ENCODE measurements at places on chromosomes 1 and 21.

DNA sequence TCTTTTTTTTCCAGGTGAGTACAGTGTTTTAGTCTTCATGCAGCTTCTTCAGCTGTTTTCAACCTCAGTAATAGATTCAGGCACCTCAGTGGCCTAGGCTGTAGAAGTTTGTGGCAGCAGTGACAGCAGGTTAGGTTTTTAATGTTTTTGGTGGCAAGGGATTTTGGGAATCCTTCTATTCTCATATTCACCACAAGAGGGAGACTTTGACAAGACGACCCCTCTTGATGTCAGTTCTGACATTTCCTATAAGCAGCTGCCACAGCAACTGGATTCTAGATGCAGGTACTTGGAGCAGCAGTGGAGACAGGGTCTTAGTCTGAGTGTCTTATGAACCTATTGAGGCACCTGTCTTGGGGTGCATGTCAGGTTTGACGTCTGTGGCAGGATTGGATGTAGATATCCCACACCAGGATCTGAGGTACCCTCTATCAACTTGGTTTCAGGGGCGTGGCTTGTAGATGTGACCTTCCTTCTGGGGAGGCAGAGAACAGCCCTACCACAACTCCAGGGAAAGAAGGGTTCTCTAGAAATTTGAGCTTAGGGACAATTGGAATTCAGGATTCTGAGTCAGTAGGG is 1104.2 kb upstream of the TMPRSS15 start:
- no peak for DNase-seq

DNA sequence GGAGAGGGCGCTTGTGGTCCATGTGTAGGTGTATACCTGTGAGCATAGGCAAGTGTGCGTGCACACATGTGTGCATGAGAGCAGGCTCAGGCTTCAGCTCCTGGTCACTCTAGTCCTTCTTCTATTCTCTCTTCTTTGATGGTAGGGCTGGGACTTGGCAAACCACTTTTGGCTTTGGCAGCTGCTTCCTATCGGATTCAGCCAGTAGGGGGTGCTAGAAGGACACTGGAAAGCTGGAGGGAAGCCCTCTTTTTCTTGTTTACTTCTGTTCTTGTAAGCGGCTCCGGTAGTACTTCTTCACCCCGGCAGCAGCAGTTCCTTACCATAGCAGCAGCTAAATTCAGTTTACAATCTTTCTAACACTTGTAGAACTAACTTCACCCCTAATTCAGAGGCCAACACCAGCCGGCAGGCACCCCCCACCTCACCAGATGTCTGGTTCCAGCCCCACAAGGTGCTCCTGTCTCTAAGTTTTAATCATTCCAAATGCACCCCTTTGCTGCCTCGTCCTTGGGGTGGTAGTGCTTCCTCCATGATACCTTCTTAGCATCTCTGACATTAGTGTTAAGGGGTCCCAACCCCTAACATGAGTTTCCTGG is 25.1 kb downstream of the NENF start:
- DNase-seq: no peak

GRCh38 chr1:63617450-63617849 is 24.2 kb downstream of the PGM1 start:
- DNase-seq: no peak

GRCh38 chr1:237717106-237717505 is 173.6 kb downstream of the ZP4 start:
- no peak for DNase-seq

DNA sequence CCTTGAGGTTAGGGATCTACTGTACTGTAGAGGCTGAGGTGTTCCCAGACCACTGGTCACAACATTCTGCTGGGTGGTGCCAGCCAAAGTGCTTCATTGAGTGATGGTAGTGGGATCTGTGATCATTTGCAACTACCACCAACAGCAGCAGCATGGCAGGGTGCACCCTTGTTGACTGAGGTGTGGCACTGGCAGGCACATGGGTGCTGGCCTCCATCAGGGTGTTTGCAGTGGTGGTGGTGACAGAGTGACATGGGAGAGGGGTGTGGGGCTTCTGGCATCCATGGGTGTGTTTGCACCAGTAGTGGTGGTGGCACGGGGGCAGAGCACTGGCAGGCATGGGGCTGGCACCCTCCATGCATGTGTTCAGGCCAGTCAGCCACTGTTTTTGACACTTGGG is 183.7 kb upstream of the LYPLAL1 start:
- DNase-seq: no peak

DNA sequence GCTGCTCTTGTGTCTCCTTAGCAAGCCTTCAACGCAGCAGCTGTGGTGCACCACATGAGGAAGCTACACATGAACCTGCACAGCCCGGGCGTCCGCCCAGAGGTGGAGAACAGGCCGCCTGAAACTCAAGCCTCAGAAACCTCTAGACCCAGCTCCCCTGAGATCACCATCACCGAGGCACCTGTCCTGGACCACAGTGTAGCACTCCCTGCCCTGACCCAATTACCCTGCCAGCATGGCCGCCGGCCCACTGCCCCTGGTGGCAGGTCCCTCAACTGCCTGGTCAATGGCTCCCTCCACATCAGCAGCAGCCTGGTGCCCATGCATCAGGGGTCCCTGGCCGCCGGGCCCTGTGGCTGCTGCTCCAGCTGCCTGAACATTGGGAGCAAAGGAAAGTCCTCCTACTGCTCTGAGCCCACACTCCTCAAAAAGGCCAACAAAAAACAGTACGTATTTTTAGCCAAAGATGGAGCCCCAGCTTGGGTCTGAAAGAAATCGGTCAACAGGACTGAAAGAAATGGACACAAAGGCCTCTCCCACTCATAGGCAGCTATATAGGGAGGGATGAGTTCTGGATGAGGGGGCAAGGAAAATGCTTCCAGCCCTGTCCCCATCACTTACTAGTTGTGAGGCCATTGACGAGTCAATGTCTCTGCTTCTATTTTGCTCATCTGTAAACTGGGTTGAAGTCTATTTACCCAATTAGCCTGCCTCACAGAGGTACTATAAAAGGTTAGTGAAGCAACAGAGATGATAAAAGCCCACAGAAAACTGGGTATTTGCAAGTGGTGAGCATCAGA is 28.5 kb downstream of the CAMK1G start:
- no peak for DNase-seq

DNA sequence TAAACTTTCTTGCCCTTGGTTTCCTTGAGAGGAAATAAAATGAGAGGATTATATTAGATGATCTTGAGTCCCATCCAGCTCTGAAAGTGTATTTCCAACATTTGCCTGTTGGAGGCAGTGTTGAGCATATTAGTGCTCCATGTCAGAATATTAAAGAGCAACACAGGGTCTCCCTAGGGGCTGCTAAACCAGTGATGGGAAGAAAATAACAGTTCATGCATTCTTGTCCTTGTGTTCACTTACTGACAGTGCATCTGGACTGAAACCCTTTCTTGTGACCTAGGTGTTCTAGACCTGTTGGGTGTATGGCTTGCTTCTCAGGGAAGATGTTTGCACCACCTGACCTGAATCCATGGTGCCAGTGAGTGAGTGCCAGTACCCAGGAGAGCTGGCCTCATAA is 124.7 kb upstream of the KIAA0040 start:
- DNase-seq: no peak

GRCh38 chr1:111924786-111925185 is 64.7 kb downstream of the KCND3 start:
- no peak for DNase-seq

DNA sequence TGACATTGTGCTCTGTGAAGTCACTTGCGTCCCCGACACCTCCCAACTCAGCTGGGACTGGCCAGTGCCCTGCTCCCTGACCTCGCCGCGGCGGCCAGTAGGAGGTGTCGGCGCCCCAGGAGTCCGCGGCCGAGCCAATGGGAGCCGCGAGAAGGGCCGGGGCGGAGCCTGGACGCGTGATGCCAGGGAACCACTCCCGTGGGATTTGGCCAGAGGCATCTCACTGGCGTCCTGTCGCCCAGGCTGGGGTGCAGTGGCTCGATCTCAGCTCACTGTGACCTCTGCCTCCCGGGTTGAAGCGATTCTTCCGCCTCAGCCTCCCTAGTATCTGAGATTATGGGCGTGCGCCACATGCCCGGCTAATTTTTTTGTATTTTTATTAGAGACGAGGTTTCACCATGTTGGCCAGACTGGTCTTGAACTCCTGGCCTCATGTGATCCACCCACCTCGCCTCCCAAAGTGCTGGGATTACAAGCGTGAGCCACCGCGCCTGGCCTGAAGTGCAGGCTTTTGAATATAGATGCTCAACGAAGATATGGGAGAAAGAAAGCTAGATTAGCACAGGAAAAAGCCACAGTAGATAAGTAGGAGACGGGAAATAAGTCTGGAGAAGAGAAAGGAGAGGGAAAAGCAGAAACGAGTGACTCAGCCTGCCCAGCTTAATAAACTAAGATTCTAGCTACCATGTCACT is 38.0 kb downstream of the ZBTB8OS start:
- DNase-seq: peak; percentile 55

DNA sequence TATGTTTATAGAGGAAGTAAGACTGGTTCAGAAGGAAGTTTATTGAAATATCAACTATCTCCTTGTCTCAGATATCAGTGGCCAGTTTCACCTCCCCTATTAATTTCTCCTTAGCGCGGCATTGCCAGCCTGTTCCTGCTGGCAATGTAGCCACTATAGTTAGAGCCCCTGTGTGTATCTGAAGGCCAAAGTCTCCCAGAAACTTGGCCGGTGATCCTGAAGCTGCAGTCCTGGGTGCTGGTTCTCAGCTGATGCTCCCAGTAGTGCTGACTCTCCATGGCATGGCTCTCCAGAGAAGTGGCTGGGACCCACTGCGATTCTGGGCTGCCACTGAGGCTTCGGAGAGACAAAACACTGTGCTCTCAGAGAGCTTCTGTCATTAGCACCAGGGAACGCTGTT is 59.9 kb downstream of the TNN start:
- DNase-seq: no peak

DNA sequence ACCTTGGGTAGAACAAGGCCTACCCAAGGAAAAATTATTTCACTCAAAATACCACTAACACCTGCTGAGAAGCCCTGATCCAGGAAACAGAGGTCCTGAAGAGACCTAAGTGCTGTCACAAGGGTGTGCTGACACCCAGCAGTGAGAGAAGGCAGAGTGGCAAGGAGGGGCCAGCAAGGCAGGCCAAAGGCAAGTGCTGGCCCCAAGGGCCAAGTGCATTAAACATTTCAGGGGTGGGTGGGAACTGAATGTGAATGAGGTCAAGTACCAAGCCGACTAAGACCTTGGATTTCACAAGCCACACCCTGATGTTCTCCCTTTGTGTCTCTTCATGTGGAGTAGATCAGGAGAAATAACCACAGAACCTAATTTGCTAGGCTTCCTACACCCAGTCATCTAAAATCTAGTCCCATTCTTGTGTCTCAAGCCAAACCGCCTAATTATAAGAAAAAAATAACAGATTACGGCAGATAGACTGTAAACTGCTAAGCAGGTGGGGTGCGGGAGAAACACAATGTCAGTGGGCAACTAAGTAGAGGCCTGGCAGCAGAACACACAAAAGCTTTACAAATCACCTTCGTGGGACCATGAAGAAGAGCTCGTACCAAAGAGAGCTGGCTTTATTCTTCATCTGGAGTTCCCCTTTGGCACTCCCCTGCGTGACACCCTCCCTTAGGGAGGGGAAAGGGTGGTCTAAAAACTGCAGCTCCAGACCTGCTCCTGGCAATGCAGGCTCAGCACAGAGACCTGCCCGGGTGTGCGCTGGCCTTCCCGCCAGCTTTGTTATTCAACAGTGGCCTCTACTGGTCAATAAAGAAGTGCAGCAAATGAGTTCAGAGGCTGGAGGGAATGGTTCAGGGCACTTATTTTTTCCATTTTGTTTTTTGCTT is 8.7 kb downstream of the UBE2G2 start:
- peak; percentile 19 for DNase-seq

- DNase-seq: no peak
These were observed 55.4 kb downstream of the ARHGEF10L start for GRCh38 chr1:17594690-17595601.

DNA sequence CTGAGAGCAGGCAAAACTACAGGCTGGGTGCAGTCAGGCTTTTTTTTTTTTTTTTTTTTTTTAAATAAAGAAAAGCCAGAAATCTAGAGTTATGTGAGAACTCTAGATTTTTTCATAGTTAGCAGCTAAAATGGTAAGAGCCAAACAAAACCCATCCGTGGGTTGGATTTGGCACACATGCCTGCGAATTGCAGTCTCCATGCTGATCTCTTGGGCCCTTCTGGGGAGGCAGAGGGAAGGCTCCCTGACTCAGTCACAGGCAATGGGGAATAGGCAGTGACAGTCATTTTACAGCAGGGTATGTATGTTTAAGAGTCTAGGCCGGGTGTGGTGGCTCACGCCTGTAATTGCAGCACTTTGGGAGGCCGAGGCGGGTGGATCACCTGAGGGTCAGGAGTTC is 2.6 kb downstream of the TXLNA start:
- DNase-seq: no peak
